ENCODE measurements at places on chromosomes 1 and 21. TPM values are rescaled to one million over a fixed set of nuclear protein-coding genes. Genes with fewer than 3 reads are reported as not detected.

Gene TMEM51
- polyA plus RNA-seq = 17.3 TPM

DNA sequence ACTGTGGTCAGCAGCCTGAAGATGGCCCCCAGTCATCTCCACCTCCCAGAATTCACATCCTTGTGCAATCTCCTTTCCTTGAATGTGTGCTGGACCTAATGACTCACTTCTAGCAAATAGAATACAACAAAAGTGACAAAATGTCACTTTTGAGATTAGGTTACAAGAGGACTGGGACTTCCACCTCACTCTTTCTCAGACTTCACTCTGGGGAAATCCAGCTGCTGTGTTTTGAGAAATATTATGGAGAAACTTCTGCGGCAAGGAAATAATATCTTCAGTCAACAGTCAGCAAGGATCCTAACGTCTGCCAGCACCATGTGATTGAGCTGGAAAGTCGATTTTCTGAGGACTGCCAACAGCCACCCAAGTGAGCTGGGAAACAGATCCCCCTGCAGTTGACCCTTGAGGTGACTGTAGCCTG lies 70.5 kb upstream of the GADD45A start:
- no peak for DNase-seq

Gene SAMD13
- 6.4 TPM for polyA plus RNA-seq

- DNase-seq = no peak
These were observed 43.1 kb downstream of the HOOK1 start for GRCh38 chr1:59857679-59858354.

Gene CLCNKB
- 41.4 TPM for polyA plus RNA-seq

GRCh38 chr1:168019407-168019806 lies 82.5 kb upstream of the MPC2 start:
- DNase-seq = no peak

- DNase-seq = no peak
These were observed 318.9 kb downstream of the AJAP1 start for GRCh38 chr1:4973341-4973740.

Gene IL19
- polyA plus RNA-seq = 0.96 TPM

DNA sequence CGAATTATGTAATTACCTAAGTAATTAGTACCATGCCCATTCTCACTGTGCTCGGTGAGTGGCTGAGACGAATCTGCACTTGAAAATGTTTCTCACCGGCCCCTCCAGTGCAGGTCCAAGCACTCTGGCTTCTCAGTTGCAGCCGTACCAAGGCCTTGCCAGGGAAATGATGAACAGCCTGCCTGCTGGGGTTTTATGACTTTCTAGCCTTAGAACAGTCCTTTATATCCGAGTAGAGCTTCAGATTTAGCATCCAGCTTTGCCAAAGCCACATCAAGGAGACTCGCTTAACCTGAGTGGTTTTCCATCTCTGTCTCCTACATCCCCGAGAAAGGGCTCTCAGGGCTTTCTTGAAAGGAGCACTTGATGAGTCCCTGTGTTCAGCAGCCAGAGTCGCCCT lies 83.4 kb downstream of the GREM2 start:
- DNase-seq = no peak

DNA sequence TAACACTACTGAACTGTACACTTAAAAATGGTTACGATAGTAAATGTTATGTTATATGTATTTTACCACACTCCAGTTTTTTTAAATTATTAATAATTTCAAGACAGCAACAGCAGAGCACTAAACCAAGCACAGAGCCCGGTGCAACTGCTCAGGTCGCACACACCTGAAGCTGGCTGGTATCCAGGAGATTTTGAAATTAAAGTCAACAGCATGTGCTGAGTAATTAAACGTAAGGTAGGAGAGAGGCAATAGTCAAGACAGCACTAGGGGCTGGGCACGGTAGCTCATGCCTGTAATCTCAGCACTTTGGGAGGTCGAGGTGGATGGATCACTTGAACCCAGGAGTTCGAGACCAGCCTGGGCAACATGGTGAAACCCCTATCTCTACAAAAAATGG lies 35.1 kb upstream of the SLC30A10 start:
- no peak for DNase-seq

GRCh38 chr1:8115031-8115768 lies 89.1 kb upstream of the ERRFI1 start:
- DNase-seq = no peak

Gene LPAR3
- polyA plus RNA-seq = 1.5 TPM

- no peak for DNase-seq
These were observed 204.4 kb downstream of the PLA2G4A start for GRCh38 chr1:187032982-187033692.

Gene FCRL5
- polyA plus RNA-seq = 0.10 TPM

DNA sequence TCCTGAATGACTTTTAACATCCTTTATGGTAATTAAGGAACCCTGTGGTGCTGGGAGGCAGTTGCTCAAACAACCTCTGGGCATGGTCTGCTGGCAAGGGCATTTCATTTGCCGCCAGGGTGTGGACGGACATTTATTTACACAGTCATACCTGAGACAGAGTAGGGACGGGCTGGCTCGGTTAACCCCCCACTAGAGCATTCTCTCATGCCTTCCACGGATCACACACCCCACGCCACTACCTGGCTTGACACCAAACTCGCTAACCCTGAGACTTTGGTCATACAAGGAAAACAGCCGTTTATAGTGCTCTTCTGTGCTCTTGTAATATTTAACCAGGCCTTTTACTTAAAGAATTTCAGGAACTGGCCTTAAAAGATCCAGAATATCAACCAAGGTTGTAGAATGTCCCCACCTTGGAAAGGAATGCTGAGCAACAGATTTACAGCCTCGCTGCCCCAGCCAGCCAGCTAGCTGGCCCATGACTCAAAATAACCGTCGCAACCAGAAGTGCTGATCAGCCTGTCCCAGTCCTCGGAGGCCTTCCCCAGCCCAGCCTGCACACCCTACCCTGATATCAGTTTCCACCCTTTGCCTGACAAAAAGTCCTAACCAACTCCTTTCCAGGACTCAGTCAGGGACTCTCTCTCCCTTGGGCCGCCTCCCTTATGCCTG lies 6.5 kb upstream of the PDXK start:
- DNase-seq = peak; percentile 51

Gene CDK18
- polyA plus RNA-seq = 17.4 TPM

- no peak for DNase-seq
These were observed 46.8 kb upstream of the SLC44A3 start for GRCh38 chr1:94773296-94773809.

DNA sequence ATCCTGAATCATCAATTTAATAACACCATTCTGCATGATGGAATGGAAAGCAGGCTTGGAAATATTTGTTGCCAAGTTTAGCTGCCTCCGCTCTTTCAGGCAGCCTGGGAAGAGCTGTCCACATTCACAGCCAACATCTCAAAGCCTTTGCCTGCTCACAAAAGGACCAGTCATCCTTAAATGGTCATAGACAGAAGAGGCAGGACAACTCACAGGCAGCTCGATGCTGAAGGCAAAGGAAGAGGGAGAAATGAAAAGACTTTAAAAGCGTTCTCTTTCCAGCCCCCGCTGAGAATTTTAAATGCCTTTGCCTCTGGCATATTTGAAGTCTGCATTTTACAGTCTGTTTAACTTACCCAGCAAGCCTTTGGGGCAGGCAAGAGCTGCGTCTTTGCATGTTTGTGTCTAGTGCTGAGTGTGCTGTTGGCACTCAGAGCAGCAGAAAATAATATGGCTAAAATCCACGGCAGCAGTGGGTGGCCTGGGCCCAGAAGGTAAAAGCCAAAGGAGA lies 68.9 kb downstream of the NMNAT2 start:
- DNase-seq = no peak

DNA sequence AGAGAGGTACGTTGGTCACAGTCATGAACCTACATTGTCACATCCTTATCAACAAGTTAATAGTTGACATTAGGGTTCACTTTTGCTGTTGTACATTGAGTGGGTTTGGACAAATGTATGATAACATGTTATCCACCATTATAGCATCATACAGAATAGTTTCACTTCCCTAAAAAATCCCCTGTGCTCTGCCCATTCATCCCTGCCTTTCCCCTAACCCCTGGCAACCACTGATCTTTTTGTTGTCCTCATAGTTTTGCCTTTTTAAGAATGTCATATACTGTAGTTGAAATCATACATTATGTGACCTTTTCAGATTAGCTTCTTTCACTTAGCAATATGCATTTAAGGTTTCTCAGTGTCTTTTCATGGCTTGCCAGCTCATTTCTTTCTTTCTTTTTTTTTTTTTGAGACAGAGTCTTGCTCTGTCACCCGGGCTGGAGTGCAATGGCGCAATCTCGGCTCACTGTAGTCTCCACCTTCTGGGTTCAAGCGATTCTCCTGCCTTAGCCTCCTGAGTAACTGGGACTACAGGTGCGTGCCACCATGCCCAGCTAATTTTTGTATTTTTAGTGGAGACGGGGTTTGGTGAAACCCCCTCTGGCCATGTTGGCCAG lies 50.6 kb downstream of the UCK2 start:
- DNase-seq = no peak

Data from right renal cortex interstitium (tissue), 3 donors.